ENCODE measurements at places on chromosomes 13 and 19.

DNA sequence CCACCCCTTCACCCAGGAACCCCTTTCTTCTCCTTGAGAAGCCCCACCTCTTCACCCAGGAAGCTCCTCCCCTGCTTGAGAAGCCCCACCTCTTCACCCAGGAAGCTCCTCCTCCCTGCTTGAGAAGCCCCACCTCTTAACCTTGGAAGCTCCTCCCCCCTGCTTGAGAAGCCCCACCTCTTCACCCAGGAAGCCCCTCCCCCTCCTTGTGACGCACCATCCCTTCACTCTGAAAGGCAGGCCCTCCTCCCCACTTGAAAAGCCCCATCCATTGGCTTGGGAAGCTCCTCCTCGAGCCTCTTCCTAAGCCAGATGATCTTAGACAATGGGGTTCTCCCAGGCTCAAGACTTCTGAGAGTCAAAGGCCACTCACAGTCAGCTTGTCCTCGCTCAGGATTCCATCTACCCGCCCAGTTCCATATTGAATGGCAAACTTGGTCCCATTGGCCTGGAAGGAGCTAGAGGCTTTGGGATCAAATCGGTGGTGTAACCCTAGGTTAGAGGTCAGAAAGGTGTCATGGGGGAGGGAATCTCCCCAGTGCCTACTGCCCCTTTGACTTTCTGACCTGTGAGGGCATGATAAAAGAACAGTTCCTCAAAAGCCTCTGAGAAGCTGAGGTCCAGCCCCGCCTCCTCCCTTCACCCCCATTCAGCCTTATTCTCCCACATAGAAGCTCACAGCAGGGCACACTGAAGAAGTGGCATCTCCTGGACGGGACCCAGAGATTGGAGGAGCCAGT, 4.0 kb downstream of the NAPSA start:
- no peak for DNase-seq

DNA sequence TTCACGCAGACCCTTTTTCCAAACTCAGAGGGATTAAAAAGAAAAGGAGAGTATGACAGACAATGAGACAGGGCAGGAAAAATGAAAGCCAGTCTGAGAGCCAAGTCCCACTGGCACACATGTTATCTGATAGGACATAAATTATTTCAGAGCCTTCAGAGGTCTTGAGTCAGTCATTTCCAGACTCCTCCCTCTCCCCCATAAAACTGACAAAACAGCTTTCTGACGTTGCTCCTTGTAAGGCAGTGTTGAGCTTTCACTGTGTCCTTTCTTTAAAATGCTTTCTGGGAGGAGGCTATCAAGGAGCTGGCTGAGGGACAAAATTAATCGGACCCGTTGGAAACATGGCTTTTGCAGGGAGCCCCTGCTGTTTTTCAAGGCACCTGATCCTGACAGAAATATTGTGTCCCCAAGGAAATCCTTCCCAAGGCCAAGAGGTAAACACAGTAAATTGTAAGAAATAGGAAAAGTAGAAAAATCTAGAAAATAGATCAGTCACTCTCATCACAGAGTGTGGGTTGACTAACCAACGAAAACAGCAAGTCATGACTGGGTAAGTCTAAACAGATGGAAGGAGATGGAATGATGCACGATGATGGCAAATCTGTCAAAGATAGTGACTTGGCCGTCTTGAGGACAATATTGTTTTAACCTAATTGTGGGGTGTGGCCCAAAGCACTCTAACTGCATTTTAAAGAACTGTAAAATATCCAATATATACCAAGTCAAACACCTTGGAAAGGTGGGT, 89.7 kb downstream of the DCT start:
- no peak for DNase-seq

GRCh38 chr19:17081672-17082630, 6.4 kb downstream of the MYO9B start:
- no peak for DNase-seq

DNA sequence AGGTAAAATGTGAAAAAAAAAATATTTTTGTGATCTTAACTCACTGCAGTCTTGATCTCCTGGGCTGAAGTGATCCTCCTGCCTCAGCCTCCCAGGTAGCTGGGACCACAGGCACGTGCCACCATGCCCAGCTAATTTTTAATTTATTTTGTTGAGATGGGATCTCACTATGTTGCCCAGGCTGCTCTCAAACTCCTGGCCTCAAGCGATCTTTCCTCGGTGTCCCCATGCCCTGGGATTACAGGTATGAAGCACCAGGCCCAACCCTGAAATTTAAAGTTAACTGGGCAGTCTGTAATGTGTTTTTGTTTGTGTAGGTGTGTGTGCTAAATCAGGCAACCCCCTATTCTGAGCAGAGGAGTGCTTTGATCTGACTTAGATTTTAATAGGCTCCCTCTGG, 3.4 kb upstream of the C5AR1 start:
- no peak for DNase-seq

DNA sequence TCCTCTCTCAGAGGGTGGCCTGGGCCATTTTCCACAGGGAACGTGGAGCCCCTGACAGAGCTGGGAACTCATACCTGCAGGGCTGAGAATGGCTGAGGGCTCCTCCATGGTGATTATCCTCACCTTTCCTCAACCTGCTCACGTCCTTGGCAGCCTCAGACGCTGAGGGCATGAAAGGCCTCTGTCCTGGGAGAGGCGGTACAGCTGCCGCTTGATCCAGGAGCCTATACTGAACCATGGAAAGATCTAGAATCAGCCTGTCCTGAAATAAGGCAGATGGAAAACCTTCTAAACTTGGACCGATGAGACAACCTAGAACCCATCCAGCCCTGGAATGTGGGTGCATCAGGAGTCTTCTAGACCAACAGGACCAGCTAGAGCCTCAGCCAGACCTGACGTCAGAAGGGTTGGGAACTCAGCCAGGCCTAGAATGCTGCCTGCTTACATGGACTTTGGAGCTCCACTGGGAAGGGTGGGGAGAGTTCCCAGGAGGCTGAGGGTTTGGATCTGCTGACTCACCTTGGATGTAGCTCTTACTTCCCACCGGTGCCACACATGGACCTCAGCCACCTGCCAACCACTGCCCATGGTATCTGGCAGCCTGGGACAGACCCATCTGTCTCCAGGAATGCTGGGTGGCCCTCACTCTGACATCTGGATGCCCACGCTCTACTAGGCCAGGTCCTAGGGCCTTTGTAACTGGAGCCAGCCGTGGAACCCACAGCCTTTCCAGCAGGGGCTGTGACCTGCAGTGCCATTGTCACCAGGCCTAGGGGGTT, 7.5 kb downstream of the KCTD15 start:
- no peak for DNase-seq

GRCh38 chr13:75550159-75550567, 572 bp downstream of the UCHL3 start:
- DNase-seq: peak; percentile 17

- DNase-seq: no peak
Observed at GRCh38 chr13:50129081-50129705, 113.9 kb downstream of the KCNRG start.

DNA sequence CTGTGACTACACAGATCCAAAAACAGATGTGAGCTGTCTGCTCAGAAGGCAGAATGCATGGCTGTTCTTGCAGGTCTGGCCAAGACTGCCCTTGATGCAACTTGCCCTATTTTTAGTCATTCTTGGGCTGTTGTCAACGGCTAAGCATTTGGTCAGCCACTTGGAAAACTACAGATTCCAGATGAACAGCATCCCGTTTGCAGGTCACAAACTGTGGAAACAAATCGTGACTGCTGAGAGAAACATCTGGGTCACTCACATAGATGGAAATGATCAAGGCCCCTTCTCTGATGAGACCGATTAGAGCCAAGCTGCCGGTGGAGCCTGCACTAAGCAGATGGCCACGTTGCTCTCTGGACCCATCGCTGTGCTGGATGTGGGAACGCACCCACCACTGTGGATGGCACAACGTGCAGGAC, 15.4 kb upstream of the METTL21C start:
- no peak for DNase-seq

- DNase-seq: no peak
Observed at GRCh38 chr13:90108547-90108946, 1238.9 kb upstream of the MIR17HG start.

Measured in activated T-cell treated with anti-CD3 and anti-CD28 coated beads for 4 hours (primary cell).